PC-9 (cell line): ENCODE measurements at places on chromosomes 7 and 10.
A peak's percentile ranks its signal among the peaks of the same experiment; 100 is the strongest.

DNA sequence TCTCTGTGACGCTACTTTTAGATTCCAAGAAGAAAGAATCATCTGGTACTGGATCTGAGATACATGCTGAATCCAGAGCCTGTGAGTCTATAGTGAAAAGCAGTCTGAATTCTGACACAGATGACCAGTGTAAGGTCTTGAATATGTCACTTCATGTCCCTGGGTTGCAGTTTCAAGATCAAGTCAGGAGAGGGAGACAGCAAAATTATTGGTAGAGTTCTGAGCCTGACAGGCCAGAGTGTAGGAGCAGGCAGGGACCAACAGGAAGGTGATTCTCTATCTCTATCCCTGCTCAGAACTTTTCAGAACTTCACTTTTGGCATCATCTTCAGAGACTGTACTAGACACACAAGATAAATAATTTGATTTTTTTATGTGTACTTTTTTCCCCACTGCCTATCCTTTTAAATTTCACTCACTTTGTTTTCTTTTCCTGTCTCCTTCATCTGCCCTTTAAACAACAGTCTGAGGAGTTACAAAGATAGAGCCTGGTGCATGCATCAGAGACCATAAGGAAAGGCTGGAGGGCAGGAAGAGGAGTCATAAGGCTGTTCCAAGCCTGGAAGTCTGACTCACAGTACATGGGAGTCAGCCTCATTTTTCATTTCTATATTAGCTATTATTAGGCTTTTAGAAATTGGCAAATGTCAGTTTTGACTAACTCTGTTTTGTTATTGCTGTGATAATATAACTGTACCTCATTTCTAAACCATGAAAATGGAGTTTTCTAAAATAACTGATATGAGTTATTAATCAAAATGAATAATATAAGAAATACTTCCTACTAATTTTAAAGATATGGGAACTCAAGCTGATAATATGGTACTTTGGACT is 120.2 kb upstream of the TMEM229A start:
- DNase-seq = peak; percentile 14

- no peak for DNase-seq
Observed at GRCh38 chr7:50212016-50212325, 92.5 kb upstream of the IKZF1 start.

DNA sequence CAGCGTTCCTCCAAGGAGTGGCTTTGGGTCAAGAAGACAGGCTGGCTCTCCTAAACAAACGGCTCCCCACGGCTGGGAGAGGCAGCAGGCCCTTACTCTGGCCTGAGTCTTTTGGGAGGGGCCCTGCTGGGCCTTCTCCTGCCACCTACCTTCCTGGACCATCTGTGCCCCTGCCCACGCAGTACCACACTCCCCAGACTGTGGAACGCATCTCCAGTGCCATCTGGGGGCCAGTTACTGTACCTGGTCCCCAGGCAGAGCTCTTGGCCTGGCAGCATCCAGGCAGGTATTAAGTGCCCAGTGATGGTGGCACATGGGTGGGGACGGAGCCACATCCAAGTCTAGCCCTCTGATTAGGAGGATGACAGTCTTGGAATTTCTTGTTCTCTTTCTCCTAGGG is 14.4 kb downstream of the ALKBH4 start:
- no peak for DNase-seq

GRCh38 chr7:2610898-2611297 is 20.9 kb upstream of the TTYH3 start:
- no peak for DNase-seq

GRCh38 chr10:127990846-127991542 is 84.1 kb downstream of the PTPRE start:
- peak; percentile 87 for DNase-seq

DNA sequence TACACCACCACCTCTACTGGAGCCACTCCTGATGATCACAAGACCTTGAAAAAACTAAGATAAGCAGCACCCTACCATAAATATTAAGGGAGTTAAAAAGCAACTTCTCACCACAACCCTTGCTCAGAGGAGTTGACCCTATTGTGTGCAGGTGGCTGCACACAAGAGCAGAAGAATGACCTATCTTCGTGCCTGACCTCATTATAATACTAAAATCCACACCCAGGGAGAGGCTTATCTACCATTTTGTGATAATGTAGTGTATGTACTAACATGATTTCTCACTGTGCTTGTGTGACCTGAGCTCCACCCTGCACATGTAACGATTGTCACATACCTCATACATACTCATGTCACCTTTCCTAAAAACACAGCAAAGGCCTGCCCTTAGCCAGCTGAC is 205.0 kb upstream of the MBL2 start:
- no peak for DNase-seq

DNA sequence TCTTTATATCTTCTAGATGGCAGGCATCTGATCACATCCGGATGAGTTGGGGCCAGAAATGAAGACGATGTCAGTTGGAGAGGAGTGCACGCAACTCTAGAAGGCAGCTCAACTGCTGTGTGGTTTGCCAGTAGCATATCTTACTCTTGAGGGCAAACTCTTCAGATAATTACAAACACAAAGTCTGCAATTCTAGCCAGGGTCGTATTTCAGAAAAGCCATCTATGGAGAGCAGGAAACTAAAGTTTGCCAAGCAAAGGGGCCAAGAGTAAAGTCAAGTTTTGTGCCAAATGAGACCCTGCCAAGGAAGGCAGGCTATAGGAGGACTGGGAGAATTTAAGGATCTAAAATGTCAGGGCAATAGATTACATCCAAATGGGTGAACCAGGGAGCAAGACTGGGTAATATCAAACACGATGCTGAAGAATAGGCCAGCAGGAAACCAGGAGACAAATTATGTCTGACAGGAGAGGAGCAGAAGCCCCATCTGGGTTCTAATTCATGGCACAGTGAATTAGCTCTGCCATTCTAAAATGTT is 312.5 kb upstream of the SEMA3C start:
- no peak for DNase-seq

DNA sequence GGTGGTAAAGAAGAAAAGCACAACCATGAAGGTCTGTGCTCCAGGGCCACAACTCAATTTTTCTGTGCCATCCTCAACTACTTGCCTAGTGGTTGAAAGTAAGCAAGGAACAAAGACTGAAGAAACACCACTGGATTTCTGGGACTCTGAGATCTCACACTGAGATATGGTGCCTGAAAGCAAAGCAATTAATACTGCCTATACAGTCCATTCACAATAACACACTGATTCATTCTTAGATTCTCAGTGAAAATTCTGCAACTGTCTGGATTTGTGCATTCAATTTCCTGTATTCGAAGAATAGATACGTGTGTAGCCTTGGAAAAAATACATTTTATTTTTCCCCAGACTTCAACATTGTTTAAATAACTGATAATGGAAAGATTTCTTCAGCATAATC is 116.4 kb upstream of the FAM133B start:
- DNase-seq = no peak

- no peak for DNase-seq
Observed at GRCh38 chr7:44665531-44666213, 59.2 kb downstream of the OGDH start.

DNA sequence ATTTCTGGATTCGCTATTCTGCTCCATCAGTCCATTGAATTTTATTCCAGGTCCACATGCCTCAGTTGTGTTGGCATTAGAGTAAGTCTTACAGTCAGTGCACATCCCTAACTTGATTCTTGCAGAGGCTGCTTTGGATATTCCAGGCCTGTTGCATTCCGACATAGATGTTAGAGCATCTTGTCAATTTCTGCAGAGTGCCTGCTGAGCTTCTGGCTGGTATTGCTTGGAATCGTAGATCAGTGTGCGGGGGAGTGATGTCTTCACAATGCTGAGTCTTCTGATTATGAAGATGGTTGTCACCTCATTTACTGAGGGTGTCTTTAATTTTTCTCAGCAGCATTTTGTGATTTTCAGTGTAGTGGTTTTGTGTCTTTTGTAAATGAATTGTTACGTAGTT is 45.2 kb downstream of the INPP5A start:
- no peak for DNase-seq

GRCh38 chr10:48990226-48990625 is 50.6 kb upstream of the LRRC18 start:
- no peak for DNase-seq
